ENCODE measurements at places on chromosomes 3 and 15.

- no peak for DNase-seq
Measured at GRCh38 chr15:92166029-92166428, 227.7 kb upstream of the ST8SIA2 start.

DNA sequence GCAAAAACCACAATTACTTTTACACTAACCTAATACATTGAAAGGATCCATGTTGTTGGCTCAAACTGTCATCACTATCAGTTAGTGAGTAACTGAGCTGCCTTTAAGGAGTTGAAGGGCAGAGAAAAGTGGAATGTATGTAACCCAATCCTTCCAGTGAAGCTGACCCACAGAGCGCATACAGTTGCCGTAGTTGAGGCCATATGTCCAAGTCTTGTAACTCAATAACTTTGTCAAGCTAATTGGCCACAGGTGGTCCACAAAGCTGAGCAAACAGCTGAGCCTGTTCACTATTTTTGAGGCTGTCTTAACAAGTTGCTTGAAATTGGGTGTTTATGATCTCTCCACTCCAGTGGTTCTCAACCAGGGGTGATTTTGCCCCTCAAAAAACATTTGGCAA, 169.0 kb upstream of the SLC24A5 start:
- DNase-seq, result no peak

DNA sequence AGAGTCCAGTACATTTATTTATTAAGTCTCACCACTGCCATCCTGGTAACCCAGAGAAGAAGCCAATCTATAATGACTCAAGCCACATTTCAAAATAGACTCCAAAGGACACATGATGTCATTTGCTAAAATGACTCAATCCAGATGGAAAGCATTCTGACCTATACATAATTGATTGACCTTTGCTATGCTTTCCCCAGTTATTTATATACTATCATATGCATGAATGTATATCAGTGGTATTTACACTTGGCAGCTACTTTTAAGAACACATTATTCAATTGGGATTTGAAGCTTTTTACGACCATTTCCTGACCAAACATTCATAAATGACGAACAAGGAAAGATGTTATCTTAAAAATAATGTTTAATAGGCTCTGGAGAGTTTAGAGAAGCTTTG, 297.2 kb downstream of the FHIT start:
- DNase-seq, result no peak

- no peak for DNase-seq
Measured at GRCh38 chr15:75171408-75171807, 30.3 kb upstream of the C15orf39 start.

GRCh38 chr3:45988804-45989203, 6.8 kb downstream of the FYCO1 start:
- DNase-seq, result no peak

- no peak for DNase-seq
Measured at GRCh38 chr3:78506581-78507195, 1261.1 kb downstream of the ROBO1 start.

DNA sequence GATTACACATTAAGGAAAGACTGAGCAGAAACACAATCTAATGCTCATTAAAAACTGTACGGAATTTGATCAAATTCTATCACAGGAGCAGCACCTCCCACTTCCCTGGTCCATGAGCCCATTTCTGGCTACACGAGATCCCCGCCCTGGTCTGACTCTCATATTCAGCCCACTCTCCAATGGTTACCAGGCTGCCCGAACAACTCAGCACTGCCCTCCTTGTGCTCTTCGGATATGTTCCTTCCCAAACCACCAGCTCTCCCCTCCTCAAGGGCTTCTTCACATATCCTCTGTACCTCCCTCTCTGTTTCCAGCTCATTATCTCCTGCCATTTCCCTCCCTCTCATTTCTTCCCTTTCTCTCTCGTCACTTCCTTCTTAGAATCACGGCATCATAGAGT, 180.5 kb downstream of the RSL24D1 start:
- no peak for DNase-seq

- DNase-seq, result no peak
Measured at GRCh38 chr3:109050591-109051167, 67.3 kb downstream of the MORC1 start.

DNA sequence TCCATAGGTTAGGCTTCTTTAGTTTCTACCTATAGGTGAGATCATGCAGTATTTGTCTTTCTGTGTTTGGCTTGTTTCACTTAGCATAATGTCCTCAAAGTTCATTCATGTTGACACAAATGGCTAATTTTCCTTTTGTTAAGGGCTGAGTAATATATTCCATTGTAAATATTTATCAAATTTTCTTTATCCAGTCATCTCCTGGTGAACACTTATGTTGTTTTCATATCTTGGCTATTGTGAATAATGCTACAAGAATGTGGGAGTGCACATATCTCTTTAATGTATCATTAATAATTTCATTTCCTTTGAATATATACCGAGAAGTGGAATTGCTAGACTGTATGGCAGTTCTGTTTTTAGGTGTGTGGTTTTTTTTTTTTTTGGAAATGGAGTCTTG, 250.9 kb upstream of the SEMA6D start:
- no peak for DNase-seq

DNA sequence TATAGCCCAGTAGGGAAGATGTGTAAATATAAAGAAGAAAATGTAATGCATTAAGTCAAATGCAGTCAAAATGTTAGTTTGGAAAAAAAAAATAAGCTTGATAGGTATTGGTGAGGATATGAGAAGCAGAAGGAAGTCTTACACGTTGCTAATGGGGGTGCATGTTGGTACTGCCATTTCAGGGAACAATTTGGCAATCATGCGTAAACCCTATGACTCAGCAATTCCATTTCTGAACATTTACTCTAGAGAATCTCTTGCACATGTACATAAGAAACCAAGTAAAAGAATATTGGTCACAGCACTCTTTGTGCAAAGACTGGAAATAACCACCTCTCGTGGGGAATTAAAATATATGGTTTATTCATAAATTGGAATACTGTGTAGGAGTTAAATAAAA, 35.5 kb upstream of the TIMP4 start:
- no peak for DNase-seq

- DNase-seq, result no peak
Measured at GRCh38 chr3:172751175-172751704, 714 bp downstream of the ECT2 start.

- DNase-seq, result no peak
Measured at GRCh38 chr3:115644391-115644790, 21.1 kb downstream of the GAP43 start.

DNA sequence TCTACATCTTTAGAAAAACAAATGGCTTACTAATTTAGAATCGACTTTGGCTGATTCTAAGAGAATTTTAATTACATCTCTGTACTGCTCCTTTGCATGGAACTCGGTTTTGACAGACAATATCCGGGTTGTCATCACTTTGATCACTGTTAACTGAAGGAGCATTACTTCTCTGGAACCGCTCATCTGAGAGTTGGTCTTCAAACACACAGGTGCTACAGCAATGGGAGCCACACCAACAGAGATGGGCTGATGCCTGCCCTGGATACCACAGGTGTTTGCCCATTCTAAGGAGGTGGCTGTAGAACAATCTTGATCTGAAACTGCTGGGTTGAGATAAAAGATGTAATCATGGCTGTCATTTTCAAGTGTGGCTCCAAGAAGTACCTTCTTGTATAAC, 21.6 kb downstream of the LINS1 start:
- DNase-seq, result no peak

DNA sequence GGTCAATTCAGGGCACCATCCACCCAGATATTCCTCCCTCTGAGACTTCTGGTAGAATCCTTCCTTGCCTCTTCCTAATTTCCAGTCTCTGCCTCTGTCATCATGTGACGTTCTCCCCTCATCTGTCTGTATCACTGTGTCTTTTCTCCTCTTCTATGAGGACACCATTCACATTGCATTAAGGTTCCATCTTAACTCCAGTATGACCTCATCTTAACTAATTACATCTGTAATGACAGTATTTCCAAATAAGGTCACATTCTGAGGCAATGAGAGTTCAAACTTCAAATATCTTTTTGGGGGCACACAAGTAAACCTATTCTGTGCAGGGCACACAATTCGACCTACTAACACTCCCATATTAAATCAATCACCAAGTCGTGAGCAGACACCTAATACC, 169.7 kb downstream of the FHIT start:
- DNase-seq, result no peak

GRCh38 chr3:158762701-158763100, 30.4 kb upstream of the RARRES1 start:
- no peak for DNase-seq

GRCh38 chr15:45156744-45157455, 27.1 kb downstream of the DUOX1 start:
- DNase-seq, result no peak

GRCh38 chr15:57461541-57461940, 85.2 kb downstream of the CGNL1 start:
- no peak for DNase-seq

DNA sequence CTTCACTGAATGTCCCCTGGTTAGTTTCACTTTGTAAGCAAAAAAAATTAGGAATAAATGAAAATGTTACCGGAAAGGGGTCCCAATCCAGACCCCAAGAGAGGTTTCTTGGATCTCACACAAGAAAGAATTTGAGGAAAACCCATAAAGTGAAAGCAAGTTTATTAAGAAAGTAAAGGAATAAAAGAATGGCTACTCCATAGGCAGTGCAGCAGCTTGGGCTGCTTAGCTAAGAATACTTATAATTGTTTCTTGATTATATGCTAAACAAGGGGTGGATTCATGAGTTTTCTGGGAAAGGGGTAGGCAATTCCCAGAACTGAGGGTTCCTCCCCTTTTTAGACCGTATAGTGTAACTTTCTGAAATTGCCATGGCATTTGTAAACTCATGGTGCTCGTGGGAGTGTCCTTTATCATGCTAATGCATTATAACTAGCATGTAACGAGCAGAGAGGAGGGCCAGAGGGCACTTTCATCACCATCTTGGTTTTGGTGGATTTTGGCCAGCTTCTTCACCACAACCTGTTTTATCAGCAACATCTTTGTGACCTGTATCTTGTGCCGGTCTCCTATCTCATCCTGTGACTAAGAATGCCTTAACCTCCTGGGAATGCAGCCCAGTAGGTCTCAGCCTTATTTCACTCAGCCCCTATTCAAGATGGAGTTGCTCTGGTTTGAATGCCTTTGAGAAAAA, 41.0 kb upstream of the CMSS1 start:
- DNase-seq, result no peak
